Bladder microvascular endothelial cell (primary cell): ENCODE measurements at places on chromosomes 2 and 18. TPM values are rescaled to one million over a fixed set of nuclear protein-coding genes. Genes with fewer than 3 reads are reported as not detected.

HOXD13 gene
- total RNA-seq: not detected in 2 replicates

CFC1 gene
- not detected in 2 replicates for total RNA-seq

CHRNA1 gene
- total RNA-seq: 0.16 and 6.0 TPM in 2 replicates

DSG4 gene
- total RNA-seq: not detected in 2 replicates

DSG1 gene
- total RNA-seq: not detected in 2 replicates

TBR1 gene
- total RNA-seq: under 0.01 TPM in 1 of 2 replicates, not detected in the other

DAW1 gene
- under 0.01 TPM in 1 of 2 replicates, not detected in the other for total RNA-seq

KCNS3 gene
- 0.31 and 0.65 TPM in 2 replicates for total RNA-seq

RFTN2 gene
- total RNA-seq: 7.8 and 14.2 TPM in 2 replicates

PJVK gene
- 0.32 and 1.3 TPM in 2 replicates for total RNA-seq

ROCK2 gene
- 35.3 and 66.3 TPM in 2 replicates for total RNA-seq

MERTK gene
- total RNA-seq: 11.2 and 44.7 TPM in 2 replicates

SCN7A gene
- not detected in 2 replicates for total RNA-seq

FTCDNL1 gene
- 0.16 and 1.0 TPM in 2 replicates for total RNA-seq

CPS1 gene
- total RNA-seq: 0.88 and 2.1 TPM in 2 replicates

EHD3 gene
- 5.2 and 6.7 TPM in 2 replicates for total RNA-seq

SAG gene
- not detected in 2 replicates for total RNA-seq

FAM168B gene
- 54.2 and 95.7 TPM in 2 replicates for total RNA-seq

TTR gene
- total RNA-seq: not detected in 2 replicates

SCN1A gene
- 0.06 TPM in 1 of 2 replicates, not detected in the other for total RNA-seq

ZRANB3 gene
- 4.7 and 8.2 TPM in 2 replicates for total RNA-seq

SPAST gene
- 21.9 and 39.5 TPM in 2 replicates for total RNA-seq

PPP3R1 gene
- total RNA-seq: 16.2 and 36.7 TPM in 2 replicates

KCNE4 gene
- total RNA-seq: 0.31 and 0.65 TPM in 2 replicates

SP140 gene
- under 0.01 TPM in 1 of 2 replicates, not detected in the other for total RNA-seq

GCKR gene
- total RNA-seq: under 0.01 and 0.19 TPM in 2 replicates

NAB1 gene
- 21.4 and 49.8 TPM in 2 replicates for total RNA-seq

RELCH gene
- total RNA-seq: 18.1 and 39.5 TPM in 2 replicates

PDE11A gene
- under 0.01 TPM in 2 replicates for total RNA-seq

DHRS9 gene
- total RNA-seq: 0.13 TPM in 1 of 2 replicates, not detected in the other

CCDC85A gene
- total RNA-seq: 10.3 and 20.9 TPM in 2 replicates

NEU2 gene
- total RNA-seq: not detected in 2 replicates

HTR2B gene
- total RNA-seq: 0.32 and 2.1 TPM in 2 replicates
